ENCODE measurements at places on chromosomes 2 and 18. TPM values are rescaled to one million over a fixed set of nuclear protein-coding genes. Genes with fewer than 3 reads are reported as not detected.

DNA sequence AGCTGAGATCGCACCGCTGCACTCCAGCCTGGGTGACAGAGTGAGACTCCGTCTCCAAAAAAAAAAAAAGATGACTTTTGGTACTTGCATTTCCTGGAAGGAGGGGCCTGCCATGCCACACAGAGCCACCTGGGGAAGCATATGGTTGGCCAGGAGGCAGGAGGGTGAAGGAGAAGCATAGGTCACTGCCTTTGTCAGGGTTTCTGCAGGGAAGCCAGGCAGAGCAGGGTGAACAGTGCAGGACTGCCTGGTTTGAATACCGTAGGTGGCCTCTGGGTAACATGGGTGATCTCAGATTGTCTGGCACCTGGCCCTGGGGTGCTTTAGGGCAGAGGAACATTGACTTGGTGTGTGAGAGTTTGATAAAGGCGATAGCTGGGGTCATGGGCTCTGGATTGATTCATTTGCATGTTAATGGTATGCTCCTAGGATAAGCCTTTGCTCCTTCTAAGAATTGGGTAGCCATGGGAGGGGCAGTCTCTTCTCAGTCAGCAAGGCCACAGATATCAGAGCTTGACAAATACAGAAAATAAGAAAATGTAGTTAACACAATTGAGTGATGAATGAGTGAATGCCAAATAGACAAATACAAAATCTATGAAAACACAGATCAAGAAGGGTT, 124.0 kb upstream of the SEC11C start:
- no peak overlapping the region for H3K4me3 ChIP-seq
- H3K4me1 ChIP-seq: no peaks in the 10 kb centered on the region
- no peaks in the 10 kb centered on the region for H3K36me3 ChIP-seq
- no peaks in the 10 kb centered on the region for H3K27me3 ChIP-seq
- DNase-seq: no peak

GRCh38 chr18:59690996-59691395, 6.2 kb downstream of the CCBE1 start:
- H3K36me3 ChIP-seq: no peaks in the 10 kb centered on the region
- peaks cover 23% of the 10 kb centered on the region for H3K27me3 ChIP-seq
- no peak for DNase-seq
- no peak overlapping the region for H3K27ac ChIP-seq

Gene RNF103
- 2.2 TPM for polyA plus RNA-seq

Gene ARHGAP28
- polyA plus RNA-seq: not detected

DNA sequence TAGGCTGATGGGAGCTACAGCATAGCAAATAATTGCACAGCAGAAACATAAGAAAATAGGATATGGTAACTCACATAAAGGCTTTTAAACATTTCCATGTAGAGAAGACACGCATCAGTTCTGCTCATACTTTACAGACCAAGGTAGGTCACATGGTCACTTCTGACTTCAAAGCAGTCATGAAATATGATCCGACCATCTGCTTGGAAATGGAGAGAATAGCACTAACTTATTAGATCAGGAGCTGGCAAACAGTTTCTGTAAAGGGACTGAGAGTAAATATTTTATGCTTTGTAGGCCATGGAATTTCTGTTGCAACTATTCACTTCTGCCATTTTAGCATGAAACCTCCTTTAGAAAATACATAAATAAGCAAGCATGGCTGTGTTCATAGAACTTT, 936.6 kb upstream of the FANCL start:
- H3K36me3 ChIP-seq: no peaks in the 10 kb centered on the region
- no peaks in the 10 kb centered on the region for H3K4me1 ChIP-seq
- H3K27ac ChIP-seq: no peak overlapping the region
- no peaks in the 10 kb centered on the region for H3K27me3 ChIP-seq
- DNase-seq: no peak

DNA sequence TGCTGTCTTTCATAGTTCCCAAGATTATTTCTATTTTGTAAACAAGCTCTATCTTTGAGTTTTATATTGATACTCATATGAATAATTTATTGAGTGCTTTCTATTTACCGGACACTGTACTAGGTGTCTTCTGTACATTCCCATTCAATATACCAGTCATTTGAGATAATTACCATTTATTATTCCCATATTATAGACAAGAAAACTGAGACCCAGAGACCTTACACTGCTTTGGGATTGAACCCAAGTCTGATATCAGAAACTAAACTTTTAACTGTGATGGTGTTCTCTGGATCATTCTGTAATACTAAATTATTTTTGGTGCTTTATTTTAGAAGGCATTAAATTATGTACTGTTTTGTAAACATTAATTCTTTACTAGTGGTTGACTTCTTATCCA, 17.3 kb downstream of the SPOPL start:
- H3K4me1 ChIP-seq: peaks cover 48% of the 10 kb centered on the region
- no peak overlapping the region for H3K4me3 ChIP-seq
- no peaks in the 10 kb centered on the region for H3K27me3 ChIP-seq
- H3K36me3 ChIP-seq: no peaks in the 10 kb centered on the region

DNA sequence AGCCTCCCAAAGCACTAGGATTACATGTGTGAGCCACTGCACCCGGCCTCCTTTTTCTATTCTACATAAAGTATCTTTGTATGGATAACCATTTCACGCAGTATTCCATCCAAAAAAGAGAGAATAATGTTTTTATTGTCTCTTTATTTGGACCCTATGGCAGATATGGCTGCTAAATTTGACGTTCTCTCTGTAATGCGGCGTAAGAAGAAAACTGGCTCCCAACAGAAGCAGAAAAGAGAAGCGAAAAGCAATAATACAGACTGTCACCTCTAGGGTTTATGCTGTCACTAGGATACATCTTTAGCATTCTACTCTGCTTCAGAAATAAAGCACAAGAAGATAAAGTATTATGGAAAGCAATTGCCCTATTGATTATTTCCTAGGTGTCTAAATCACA, 55.9 kb downstream of the FN1 start:
- H3K36me3 ChIP-seq: no peaks in the 10 kb centered on the region
- H3K4me3 ChIP-seq: no peak overlapping the region
- H3K27ac ChIP-seq: no peak overlapping the region
- H3K27me3 ChIP-seq: no peaks in the 10 kb centered on the region

DNA sequence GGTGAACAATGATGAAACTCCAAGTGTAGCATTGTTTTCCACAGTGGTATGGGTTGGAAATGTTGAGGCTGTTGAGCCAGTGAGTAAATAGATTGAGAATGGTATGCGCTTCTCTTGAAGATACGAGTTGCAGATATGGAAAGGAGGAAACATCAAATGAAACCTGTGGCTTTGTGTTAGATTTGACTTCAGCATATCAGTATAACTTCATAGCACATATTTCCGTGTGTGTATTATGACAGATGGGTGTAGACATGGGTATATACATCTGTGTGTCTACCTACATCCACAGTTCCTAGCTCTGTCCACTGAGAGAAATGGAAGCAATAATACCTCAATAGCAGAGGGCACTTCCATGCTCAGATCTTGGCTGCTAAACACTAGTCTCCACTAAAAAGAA, 8.0 kb downstream of the SNED1 start:
- no peak overlapping the region for H3K4me3 ChIP-seq
- H3K27ac ChIP-seq: no peak overlapping the region

GRCh38 chr2:224563537-224563936, 21.6 kb downstream of the CUL3 start:
- no peak overlapping the region for H3K27ac ChIP-seq
- H3K27me3 ChIP-seq: no peaks in the 10 kb centered on the region
- no peak for DNase-seq
- H3K36me3 ChIP-seq: no peaks in the 10 kb centered on the region
- no peak overlapping the region for H3K4me3 ChIP-seq

DNA sequence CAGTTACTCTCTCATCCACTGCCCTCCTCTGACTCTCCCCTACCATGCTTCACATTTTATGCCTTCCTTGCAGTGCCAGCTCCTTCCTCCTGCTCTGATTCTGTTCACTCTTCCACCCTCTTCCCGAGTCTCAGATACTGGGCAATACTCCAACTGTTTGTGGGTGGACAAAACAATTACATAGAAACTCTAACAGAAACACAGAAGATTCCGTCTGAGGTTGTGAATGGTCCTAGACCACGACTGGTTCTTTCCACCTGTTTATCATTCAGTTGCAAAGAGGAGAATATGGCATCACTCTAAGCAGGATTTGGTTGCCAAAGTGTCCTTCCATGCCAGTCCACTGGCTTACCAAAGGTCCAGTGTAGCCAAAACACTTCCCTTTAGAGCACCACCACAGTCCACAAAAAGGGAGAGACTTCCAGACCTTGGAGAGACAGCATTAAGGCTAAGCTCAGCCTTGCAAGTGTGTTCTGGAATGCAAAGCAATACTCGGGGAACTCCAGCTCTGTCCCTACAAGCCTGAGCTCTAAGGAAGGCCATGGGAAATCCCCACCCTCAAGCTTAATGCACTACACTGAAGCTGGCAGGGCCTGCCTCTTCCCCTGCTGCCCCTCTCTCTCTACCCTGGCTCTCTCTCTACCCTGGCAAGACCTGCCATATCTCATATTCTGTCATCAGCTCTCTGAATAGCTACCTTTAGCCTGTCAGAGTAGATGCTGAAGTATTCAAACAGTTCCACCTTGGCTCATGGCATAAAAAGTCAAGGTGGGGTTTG, 33.6 kb upstream of the RND3 start:
- H3K4me1 ChIP-seq: no peaks in the 10 kb centered on the region
- H3K36me3 ChIP-seq: no peaks in the 10 kb centered on the region

DNA sequence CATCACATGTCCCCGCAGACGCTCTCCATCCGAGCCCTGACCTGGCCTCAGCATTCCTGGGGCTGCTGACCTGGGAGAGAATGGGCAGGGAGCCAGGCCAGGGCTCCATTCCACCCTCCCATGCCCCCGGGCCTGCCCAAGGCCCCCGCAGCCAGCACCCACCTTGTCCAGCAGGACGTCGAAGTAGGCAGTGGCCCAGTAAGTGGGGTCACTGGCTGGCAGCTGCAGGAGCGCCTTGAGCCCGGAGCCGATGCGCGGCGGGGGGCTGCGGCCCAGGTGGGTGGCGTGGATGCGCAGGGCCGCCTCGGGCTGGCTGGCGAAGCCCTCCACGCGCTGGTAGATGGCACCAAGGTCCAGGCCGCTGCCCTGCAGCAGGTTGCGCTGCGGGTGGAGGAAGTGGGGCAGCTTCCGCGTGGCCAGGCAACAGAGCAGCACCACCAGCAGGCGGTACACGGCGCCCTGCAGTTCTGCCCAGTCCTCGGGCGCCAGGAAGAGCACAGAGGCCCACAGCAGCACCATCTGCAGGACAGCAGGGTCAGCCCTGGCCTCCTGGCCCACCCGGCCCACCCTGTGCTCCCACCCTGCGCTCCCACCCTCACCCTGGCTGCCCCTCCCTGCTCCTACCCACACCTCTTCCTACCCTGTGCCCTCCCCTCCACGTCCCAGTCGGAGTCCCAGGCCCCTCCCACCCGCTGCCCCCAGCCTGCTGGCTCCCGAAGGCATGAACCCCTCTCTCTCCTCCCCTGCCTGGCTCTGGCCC, 7.6 kb downstream of the MAB21L4 start:
- H3K27ac ChIP-seq: no peak overlapping the region
- no peaks in the 10 kb centered on the region for H3K36me3 ChIP-seq
- DNase-seq: no peak
- H3K4me3 ChIP-seq: no peak overlapping the region
- no peaks in the 10 kb centered on the region for H3K27me3 ChIP-seq

- H3K4me1 ChIP-seq: no peaks in the 10 kb centered on the region
- H3K27me3 ChIP-seq: no peaks in the 10 kb centered on the region
- no peak overlapping the region for H3K27ac ChIP-seq
- no peak overlapping the region for H3K4me3 ChIP-seq
Measured at GRCh38 chr2:25388491-25388890, 46.8 kb upstream of the DNMT3A start.

Gene VPS54
- 17.3 TPM for polyA plus RNA-seq

GRCh38 chr2:170851635-170852034, 34.9 kb downstream of the GAD1 start:
- H3K4me1 ChIP-seq: no peaks in the 10 kb centered on the region
- DNase-seq: no peak
- H3K27ac ChIP-seq: no peak overlapping the region
- no peaks in the 10 kb centered on the region for H3K27me3 ChIP-seq
- H3K4me3 ChIP-seq: no peak overlapping the region
- H3K36me3 ChIP-seq: no peaks in the 10 kb centered on the region

Gene CNGA3
- polyA plus RNA-seq: not detected

Gene SLC19A3
- polyA plus RNA-seq: not detected

Gene MYOM1
- 0.05 TPM for polyA plus RNA-seq

GRCh38 chr18:51498085-51498855, 300.8 kb upstream of the MEX3C start:
- H3K4me3 ChIP-seq: no peak overlapping the region
- H3K27me3 ChIP-seq: no peaks in the 10 kb centered on the region
- no peaks in the 10 kb centered on the region for H3K4me1 ChIP-seq
- H3K36me3 ChIP-seq: no peaks in the 10 kb centered on the region

GRCh38 chr18:65990944-65991708, 240.3 kb downstream of the CDH7 start:
- no peaks in the 10 kb centered on the region for H3K27me3 ChIP-seq
- no peak overlapping the region for H3K4me3 ChIP-seq
- no peaks in the 10 kb centered on the region for H3K4me1 ChIP-seq
- no peaks in the 10 kb centered on the region for H3K36me3 ChIP-seq
- no peak for DNase-seq
- no peak overlapping the region for H3K27ac ChIP-seq

Gene PSMD1
- 37.7 TPM for polyA plus RNA-seq

GRCh38 chr2:210593166-210593565, 36.8 kb downstream of the CPS1 start:
- H3K36me3 ChIP-seq: no peaks in the 10 kb centered on the region
- H3K4me3 ChIP-seq: no peak overlapping the region
- no peaks in the 10 kb centered on the region for H3K27me3 ChIP-seq
- no peak overlapping the region for H3K27ac ChIP-seq

DNA sequence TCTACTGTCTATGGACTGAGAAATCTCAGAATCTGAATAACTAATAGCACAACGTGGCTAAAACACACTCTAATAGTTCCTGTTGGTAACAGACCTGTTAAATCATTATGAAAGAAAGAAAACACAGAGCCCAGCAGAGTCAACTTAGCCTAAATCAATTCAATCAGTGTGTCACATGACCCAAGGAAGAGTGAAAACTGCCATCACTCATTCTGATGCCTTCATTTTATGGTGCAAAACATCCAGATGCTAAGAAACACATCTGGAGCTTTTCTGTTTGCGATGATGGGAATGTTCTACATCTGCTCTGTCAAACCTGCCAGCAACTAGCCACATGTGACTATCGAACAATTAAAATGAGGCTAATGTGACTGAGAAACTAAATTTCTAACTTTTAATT, 295.7 kb upstream of the TRIB2 start:
- H3K27ac ChIP-seq: no peak overlapping the region
- no peak overlapping the region for H3K4me3 ChIP-seq
- no peak for DNase-seq
- H3K27me3 ChIP-seq: no peaks in the 10 kb centered on the region
- H3K36me3 ChIP-seq: no peaks in the 10 kb centered on the region

Gene ABHD1
- 0.50 TPM for polyA plus RNA-seq

Gene TNFRSF11A
- polyA plus RNA-seq: 0.05 TPM

DNA sequence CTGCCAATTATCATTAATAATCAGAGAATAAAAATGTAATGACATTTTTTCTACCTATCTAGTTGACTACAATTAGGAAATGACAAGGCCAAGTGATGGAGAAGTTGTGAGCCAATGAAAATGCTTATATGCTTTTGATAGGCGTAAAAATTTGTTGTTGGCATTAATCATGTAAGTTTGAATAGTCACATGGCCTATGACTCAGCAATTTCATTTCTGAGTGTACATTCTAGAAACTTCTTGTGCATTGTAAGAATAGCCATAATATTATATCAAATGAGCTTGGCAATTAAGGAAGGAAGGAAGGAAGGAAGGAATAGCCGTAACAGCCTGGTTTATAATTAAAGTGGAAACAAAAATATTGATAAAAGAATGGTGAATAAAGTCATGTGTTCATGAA, 179.9 kb downstream of the PTH2R start:
- H3K27me3 ChIP-seq: no peaks in the 10 kb centered on the region
- no peak for DNase-seq
- no peak overlapping the region for H3K27ac ChIP-seq
- H3K36me3 ChIP-seq: no peaks in the 10 kb centered on the region
